Stimulated activated CD4-positive, alpha-beta T cell treated with anti-CD3 and anti-CD28 coated beads, Interleukin-2, amount 100 ng/mL, for 24 hours (primary cell): ENCODE measurements at places on chromosomes 5 and 9.

GRCh38 chr5:109076741-109077140 is 329.0 kb downstream of the FER start:
- DNase-seq = no peak

- DNase-seq = no peak
Observed at GRCh38 chr9:129245276-129245675, 67.2 kb upstream of the IER5L start.

DNA sequence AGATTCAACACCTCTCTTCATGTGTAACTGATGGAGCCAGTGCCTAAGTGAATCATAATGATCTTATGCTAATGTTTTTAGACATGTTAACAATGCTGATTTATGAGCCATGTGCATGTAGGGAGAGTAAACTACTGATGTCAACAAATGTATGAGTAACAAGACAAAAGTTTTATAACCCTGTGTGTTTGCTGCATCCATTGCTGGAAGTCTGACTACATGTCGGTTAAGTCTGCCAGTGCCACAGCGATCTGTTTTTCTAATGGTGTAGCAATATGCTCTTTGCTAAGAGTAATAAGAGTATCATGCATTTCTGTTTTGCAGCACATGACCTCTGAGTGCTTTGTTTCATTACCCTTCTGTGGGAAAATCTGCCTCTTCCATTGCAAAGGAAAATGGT is 26.4 kb upstream of the TMOD1 start:
- no peak for DNase-seq

DNA sequence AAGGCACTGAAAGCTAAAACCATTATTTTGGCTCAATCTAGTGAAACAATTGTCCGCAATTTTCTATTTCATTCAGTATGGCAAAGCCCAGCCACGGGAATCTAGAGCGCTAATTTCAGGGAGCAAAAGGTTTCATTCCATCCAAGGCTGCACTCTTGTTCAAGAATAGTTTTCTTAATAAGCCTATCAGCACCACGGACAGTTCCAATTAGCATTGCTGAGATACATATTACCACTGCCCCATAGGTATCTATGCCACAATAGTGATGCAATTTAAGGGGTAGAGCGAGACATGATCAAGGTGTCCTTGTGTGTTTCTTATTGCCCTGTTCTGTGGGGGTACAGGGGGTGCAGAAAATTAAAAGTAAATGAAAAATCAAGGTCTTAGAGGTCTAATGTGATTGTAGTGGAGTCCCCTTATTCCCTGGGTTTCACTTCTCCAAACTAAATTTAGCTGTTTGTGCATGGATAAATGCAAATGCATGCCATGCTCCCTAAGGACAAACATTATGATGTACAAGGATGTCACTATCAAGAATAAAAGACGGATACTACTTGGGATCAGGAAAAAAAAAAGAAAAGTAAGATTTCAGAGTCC is 45.5 kb downstream of the SPOCK1 start:
- no peak for DNase-seq

DNA sequence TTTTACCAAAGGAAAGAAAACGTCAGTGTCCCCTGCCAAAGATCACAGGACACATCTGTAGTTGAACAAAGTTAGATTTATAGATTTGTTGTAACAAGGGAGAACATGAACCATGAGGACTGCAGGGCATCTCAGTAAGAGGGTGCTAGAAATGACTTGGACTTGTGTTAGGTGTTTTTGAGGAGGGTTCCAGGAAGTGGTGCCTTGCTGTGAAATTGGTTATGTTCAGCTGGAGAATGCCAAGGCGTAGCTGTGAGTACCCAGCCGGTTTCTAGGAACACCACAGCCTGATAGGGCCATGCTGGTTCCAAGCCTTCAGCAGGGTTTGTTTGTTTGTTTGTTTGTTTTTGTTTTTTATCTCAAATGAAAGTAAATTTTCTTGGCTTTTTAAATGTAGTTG is 5.3 kb downstream of the SPEF2 start:
- no peak for DNase-seq

DNA sequence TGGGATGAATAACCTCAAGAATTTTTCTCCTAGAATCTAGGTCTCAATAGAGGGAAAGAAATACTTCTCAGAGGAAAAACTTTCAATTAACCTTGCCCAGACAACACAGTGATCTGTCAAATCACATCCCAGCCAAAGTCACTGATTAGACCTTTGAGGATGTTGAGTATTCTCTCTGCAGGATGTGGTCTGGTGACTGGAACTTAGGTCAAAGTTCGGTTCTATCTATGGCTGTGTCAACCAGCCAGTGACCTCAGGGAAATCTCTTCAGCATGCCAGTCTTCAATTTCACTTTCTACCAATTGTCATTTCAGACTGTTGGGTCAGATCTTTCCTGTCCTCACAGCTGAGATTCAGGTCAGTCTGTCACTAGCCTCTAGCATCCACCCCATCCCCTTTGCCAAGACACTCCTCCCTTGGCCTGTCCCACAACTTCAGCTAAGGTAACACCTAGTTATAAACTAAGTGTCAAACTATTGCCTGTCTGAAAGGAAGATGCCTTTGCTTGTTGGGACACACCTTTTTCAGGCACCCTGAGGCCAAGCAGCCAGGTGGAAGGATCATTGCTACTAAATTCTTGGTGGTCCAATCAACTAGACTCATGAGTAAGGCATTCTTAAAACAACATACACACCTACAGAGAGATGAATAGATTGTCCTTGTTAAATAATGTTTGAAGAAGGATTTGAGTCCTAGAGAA is 156.3 kb upstream of the FST start:
- no peak for DNase-seq

- no peak for DNase-seq
Observed at GRCh38 chr9:114203410-114204140, 48.2 kb downstream of the COL27A1 start.

DNA sequence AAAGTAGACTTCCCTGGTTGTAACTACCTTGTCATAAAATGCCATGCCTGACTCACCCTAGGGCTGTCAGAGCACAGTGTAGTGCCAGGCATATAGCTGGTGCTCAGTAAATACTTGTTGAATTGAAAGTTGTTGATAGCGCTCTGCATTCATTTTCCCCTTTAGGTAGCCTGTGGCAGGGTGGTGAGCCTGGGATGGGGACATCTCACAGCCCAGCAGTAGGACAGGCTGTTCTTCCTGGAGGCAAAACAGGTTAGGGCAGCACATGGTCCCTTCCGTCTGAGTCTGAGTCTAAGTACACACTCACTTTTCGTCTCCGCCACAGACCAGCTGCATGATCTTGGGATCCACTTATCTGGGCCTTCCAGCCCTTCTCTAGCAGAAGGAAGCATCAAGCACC is 401.9 kb downstream of the ZSWIM6 start:
- no peak for DNase-seq

DNA sequence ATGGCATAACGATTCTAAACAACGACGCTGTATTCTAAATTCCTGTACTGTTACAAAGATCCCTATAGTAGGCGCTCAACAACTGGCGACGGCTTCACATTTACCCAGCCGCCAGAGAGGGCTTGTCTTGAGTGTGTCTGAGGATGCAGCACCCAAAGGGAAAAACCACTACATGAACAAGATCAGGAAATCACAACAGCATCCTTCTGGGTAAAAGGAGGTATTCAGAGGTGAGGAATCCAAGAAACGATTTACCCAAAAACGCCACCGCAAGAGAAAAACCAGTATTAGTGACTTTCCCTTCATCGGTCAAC is 711 bp downstream of the TTC33 start:
- DNase-seq = peak; percentile 67

DNA sequence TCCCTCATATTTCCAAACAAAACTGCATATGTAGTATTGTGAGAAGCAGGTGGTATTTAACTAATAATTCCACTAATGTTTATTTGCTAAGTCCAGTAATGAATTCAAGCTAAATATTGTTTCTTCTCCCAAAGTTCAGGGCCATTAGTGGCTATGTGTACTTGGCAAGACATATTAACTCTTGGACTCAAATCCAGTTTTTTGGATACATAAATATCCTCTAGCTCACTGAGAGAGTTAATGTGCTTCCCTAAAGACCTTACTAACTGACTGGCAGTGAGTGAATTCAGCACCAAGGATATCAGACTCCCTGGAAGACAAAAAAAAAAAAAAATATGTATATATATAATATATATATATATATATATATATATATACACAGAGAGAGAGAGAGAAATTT is 214.1 kb downstream of the RAB3C start:
- DNase-seq = no peak

DNA sequence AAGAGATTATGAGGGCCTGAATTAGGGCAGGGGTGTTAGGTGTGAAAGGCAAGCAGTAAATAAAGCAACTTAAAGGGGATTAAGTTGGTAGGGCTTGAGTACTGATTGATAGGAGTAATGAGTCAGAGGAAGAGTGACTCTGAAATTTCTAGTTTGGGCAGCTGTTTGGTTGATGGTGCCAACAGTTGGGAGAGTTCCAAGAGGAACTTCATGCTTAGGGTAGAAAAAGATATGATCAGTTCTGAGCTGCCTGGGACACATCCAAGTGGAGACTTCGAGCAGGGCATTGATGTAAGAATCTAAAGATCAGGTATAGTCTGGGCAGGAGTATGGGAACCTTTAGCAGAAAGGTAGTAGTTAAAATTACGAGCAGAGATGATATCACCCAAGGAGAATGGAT is 10.2 kb downstream of the MAMDC2 start:
- no peak for DNase-seq

DNA sequence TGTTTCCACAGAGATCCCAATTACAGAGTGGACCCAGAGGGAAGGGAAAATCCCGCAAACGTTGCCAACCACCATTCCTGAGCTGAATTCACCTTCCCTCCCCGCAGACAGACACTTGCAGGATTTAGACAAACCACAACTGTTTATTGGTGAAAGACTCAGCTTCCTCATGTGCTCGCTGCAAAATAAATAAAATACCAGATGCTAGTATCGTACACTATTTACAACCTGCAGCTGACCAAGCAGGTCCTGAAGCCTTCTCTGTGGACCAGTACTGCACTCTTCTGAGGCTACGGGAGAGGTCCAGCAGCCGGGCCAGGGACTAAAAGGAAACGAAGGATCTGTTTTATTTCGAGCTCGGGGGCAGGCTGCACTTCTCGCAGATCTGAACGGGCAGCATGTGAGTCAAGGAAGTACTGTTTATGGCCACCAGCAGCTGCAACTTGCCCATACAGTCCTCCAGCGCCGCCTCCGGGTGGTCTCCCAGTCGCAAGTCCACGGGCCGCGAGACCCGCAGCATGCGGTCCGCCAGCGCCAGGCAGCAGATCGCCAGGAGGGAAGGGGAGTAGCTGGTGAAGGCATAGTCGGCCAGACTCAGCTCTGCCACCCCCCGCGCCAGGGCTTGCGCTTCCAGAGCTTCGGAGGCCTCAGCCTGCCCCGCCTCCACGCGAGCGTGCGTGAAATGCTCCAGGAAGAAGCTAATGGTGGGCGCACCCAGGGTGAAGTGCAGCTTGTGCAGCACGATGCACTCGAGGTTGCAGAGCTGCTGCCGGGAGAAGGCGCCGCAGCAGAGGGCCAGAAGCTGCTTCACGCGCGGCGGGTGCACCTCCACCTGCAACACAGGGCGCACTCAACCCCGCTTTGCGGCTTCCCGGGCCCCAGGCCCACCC is 2.1 kb downstream of the CCNO start:
- no peak for DNase-seq

DNA sequence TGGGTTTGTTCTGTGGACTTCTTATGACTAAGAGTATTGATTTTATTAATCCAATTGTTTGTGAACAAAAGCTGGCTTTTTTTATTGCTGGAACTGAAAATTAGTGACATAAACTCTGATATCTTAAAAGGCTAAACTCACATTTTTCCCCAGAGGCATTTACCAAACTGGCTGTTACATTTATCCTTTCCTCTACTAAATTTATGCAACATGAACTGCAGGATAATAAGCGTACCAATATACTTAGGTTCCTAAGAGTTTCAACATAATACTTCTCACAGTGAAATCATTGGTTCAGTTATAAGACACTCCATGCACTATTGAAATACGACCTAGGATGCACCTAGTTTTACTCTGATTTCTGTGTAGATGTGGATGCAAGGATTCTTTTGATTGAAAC is 560.8 kb upstream of the WWC1 start:
- no peak for DNase-seq

- peak; percentile 20 for DNase-seq
Observed at GRCh38 chr5:179759581-179760551, 27.2 kb downstream of the MAML1 start.

- DNase-seq = peak; percentile 57
Observed at GRCh38 chr5:151222790-151223446, 974 bp downstream of the CCDC69 start.

- DNase-seq = no peak
Observed at GRCh38 chr9:98706651-98707165, 2.0 kb downstream of the GABBR2 start.

- DNase-seq = no peak
Observed at GRCh38 chr5:137389042-137389441, 110.1 kb downstream of the SPOCK1 start.

GRCh38 chr5:135715267-135716055 is 119.0 kb upstream of the SLC25A48 start:
- no peak for DNase-seq

GRCh38 chr5:175202463-175203068 is 241.4 kb downstream of the DRD1 start:
- DNase-seq = no peak

DNA sequence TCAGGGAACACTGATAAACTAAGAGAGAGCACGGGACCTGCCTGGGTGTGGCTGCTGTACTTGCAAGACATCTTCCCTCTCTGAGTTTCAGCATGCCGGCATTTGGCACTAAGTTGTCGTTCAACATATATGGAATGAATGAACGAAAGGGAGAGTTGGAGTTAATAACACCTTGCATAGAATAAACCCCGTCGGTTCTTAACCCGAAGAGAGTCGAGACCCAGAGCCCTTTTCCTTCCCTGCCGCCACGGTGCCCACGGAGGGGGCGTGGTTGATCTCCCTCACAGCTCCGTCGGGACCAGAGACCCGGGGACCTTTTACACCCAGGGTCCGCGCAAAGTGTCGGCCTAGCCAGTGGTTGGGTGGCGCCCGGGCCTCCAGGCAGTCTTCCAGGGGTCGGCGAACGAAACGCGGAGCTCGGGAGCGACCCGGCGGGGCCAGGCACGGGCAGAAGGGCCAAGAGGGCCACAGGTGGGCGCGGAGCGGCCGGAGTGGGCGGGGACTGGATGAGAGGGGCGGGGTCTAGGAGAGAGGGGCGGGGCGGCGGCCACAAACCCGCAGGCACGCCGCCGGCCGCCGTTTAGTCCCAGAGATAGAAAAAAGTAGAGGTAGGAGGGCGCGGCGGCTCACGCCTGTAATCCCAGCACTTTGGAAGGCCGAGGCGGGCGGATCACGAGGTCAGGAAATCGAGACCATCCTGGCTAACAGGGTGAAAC is 735 bp upstream of the RPL26L1 start:
- DNase-seq = peak; percentile 76

DNA sequence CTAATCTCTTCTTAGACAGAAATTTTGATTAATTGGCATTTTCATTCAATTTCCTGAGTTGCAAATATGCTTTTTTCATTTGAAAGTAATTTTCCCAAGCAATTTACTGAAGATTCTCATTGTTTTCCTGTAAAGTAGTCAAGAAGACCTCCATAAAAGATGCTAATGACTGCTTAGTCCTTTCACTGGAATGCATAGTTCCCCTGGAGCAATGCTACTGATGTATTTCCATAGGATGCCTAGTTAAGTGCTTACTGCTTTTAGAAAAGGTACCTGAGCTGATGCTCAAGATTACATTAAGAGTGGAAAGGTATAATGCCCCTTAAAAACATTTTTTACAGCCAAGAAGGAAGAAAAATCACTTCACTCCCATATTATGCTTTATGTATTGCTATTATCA is 109.2 kb upstream of the EMB start:
- no peak for DNase-seq

GRCh38 chr9:91421128-91421765 is 2.4 kb downstream of the NFIL3 start:
- DNase-seq = peak; percentile 39

GRCh38 chr9:80873861-80874260 is 815.5 kb downstream of the TLE1 start:
- DNase-seq = no peak
